ENCODE measurements at places on chromosomes 7 and 10. TPM values are rescaled to one million over a fixed set of nuclear protein-coding genes. Genes with fewer than 3 reads are reported as not detected.

Gene BBIP1
- total RNA-seq, result 31.0 TPM

Gene ZNF239
- total RNA-seq, result 1.7 TPM

GRCh38 chr10:49654036-49654693 lies 25.3 kb upstream of the C10orf53 start:
- no peaks in the 10 kb centered on the region for H3K36me3 ChIP-seq
- peaks cover 13% of the 10 kb centered on the region for H3K4me1 ChIP-seq
- no peak overlapping the region for H3K4me3 ChIP-seq

DNA sequence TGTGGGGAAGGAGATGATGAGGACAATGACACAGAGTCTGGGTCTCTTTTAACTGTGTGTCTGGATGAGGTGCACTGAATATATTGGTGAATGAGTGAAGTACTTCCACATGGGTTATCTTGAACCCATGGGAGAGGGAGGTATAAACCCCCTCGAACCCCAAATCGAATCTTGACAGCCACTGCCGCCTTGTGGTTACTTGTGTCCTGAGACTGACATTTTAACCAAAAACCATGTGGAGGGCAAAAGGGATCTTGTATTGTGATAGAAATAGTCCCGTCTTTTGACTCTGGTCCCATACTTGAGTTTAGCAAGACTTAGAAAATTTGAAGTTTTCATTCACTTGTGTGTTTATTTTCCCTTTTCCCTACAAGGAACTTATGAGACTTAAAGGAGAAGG lies 283.3 kb downstream of the PHTF2 start:
- no peak for DNase-seq

- H3K27me3 ChIP-seq, result peaks cover 14% of the 10 kb centered on the region
- peak; percentile 22 for DNase-seq
- no peak overlapping the region for H3K27ac ChIP-seq
Measured at GRCh38 chr7:3897430-3898372, 596.6 kb downstream of the SDK1 start.
